Hematopoietic multipotent progenitor cell treated with erythropoietin and hydrocortisone succinate and interleukin-3 and kit ligand, for 8 days (in vitro differentiated cells): ENCODE measurements at places on chromosomes 4 and X.

- DNase-seq, result no peak
Measured at GRCh38 chr4:52957835-52958631, 95.9 kb downstream of the RASL11B start.

DNA sequence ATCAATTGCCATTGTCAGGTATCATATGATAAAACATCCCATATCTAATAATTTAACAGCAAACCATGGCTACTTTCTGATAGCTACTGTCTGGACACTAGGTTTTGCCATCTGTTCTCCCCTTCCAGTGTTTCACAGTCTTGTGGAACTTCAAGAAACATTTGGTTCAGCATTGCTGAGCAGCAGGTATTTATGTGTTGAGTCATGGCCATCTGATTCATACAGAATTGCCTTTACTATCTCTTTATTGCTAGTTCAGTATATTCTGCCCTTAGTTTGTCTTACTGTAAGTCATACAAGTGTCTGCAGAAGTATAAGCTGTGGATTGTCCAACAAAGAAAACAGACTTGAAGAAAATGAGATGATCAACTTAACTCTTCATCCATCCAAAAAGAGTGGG lies 7.0 kb downstream of the NPY5R start:
- DNase-seq, result no peak

GRCh38 chr4:68209003-68209402 lies 36.5 kb downstream of the TMPRSS11B start:
- no peak for DNase-seq

GRCh38 chrX:15167826-15168225 lies 102.1 kb downstream of the ASB9 start:
- no peak for DNase-seq

DNA sequence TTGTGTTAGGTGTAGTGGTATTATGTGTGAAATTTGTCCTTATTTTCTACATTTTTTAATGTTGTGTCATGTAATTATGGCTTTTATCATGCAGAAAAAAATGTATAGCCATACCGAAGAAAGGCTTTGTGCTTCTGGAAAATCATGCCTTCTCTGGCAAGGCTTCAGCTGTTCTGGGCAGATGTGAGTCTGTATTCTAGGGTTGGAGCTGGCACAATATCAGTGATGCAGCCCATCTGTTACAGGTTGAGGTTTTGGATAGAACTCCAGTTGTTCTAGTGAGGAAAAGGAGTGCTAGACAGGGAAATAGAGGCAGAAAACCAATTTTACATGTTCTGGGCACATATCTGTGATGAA lies 44.8 kb upstream of the PRSS12 start:
- no peak for DNase-seq

DNA sequence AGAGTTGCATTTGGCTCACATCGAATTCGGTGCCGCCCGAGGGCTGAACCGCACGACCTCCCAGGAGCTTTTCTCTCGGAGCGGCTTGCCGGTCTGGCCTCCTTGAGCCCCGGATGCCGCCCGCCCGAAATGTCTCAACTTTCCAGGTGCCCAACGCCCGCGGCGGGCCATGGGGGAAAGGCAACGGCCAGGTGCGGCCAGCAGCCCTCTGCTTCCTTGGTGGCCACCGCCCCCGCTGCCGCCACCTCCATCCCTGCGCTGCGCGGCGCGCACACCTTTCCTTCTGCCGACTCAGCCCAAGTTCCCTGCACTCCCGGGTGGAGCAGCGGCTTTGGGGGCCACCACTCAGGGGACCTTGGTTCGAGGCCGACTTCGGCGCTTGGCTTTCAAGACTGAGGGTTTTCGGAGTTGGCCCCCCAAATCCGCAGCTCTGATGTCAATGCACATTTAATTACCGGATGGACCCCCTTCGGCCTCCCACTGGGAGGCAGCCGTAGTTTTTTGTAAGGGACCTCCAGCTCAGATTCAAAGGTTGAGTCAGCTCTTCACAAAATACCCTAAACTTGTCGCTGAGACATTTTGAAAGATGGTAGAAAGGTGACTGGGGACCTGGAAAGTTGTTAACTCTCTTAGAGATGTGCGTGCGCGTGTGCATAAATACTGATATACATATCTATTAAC lies 1.1 kb downstream of the AFF2 start:
- no peak for DNase-seq

GRCh38 chr4:151700566-151701316 lies 60.1 kb downstream of the GATB start:
- no peak for DNase-seq

GRCh38 chr4:1094336-1094690 lies 19.1 kb downstream of the RNF212 start:
- no peak for DNase-seq

DNA sequence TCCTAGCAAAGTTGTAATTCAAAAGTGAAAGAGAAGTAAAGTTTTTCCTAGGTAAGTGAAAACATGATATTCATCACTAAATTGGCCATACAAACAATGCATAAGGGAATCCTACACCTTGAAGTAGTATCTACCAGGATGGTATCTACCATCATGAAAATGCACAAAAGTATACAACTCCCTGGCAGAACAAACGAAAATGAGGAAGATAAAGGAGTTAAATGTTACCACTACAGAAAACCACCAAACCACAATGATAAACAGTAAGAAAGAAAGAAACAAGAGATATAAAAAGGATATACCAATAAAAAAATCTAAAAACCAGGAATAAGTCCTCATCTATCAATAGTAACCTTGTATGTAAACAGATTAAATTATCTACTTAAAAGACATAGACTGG lies 26.9 kb downstream of the GK2 start:
- DNase-seq, result no peak

DNA sequence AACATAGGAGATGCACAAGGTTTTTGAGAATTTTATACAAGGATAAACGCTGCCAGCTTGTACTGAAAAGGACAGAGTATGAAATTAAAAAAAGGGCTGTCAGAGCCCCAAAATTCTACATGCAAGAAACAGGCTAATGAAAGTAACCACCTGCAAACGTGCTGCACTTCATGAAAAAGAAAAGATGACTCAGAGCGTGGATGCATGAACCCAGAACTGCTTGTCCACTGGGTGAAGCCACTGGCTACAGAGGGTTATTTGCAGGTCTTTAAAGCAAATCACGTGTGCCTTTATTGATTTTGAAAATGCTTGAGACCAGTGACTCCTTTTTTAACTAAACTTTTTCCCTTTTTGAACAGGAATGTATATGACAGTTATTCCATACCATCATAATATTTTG lies 25.3 kb upstream of the FRMD7 start:
- no peak for DNase-seq

DNA sequence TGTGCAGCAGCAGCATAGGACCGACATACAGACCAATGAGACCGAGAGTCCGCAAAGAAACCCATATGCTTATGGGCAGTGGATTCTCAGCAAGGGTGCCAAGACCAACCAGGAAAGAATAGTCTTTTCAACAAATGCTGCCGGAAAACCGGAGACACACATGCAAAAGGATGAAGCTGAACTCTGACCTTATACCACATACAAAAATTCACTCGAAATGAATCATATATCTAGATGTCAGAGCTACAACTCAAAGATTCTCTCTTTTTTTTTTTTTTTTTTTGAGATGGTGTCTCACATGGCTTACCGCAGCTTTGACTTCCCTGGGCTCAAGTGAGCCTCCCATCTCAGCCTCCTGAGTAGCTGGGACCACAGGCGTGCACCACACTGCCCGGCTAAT lies 16.0 kb upstream of the MXD4 start:
- DNase-seq, result no peak

DNA sequence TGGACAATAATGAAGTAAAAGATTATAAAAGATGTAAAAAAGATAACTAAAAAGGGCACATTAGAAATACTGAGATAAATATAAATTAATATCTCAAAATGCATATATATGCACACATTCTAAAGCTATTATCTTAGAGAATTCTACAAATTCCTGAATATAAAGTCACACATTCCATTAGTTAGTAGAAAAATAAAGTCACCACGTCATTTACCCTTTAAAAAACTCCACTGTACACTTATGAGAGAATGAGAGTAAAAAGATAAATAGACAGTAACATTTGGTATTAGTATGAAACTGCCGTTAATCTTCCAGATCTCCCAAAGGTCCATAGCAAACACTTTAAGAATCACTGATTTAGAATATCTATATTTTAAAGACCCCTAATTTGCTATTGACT lies 67.2 kb upstream of the IL15 start:
- DNase-seq, result no peak

GRCh38 chrX:101759000-101759399 lies 99.3 kb upstream of the ARMCX2 start:
- peak; percentile 6 for DNase-seq

DNA sequence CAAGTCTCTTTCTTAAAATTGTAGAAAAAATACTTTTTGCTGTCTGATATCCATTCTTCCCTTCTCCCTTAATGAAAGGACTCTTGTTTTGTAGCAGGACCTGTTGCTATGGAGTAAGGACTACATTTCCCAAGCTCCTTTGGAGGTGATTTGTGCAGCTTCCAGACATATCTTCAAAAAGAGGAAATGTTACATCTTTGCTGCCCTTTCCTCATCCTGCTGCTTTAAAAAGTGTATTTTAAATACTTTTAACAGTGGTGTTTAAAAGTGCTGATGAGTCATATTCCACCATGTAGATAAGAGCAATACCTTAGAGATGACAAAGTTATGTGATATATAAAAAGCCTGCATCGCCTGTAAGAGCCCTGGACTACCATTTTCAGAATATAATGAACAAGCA lies 98.7 kb downstream of the CFAP299 start:
- no peak for DNase-seq

- peak; percentile 49 for DNase-seq
Measured at GRCh38 chr4:74624351-74625151, 169.8 kb downstream of the BTC start.

DNA sequence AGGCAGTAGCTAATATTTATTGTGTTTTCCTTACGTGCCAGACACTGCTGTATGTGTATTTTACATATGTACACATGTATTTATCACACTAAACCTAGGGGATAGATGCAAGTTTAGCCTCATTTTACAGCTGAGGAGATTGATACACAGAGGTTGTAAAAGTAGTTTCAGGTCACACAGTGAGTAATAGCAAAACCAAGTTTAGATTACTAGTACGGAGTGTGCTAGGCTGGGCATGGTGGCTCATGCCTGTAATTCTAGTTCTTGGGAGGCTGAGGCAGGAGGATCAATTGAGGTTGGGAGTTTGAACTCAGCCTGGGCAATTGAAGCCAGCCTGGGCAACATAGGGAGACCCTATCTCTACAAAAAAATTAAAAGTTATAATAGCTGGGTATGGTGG lies 701.1 kb upstream of the ATOH1 start:
- DNase-seq, result no peak

- no peak for DNase-seq
Measured at GRCh38 chrX:17629519-17629918, 107.8 kb upstream of the SCML1 start.

DNA sequence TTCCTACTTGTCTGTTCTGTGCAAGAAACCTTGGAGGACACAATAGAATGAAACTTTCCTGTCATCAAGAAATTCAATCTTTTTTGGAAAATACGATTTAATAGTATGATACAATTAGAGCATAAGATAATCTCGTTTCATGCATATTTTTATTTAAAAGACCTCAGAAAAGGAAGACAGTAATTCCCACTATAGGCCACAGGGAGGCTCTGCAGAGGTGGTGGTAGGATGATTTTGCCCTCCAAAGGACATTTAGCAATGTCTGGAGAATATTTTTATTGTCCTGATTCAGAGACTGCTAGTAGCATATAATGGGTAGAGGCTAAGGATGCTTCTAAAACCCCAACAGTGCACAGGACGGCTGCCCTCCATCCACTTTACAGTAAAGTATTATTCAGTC lies 68.7 kb downstream of the PAK3 start:
- no peak for DNase-seq

GRCh38 chrX:119942831-119943184 lies 743 bp downstream of the NKAP start:
- no peak for DNase-seq

GRCh38 chr4:124132161-124132560 lies 580.4 kb downstream of the ANKRD50 start:
- no peak for DNase-seq

DNA sequence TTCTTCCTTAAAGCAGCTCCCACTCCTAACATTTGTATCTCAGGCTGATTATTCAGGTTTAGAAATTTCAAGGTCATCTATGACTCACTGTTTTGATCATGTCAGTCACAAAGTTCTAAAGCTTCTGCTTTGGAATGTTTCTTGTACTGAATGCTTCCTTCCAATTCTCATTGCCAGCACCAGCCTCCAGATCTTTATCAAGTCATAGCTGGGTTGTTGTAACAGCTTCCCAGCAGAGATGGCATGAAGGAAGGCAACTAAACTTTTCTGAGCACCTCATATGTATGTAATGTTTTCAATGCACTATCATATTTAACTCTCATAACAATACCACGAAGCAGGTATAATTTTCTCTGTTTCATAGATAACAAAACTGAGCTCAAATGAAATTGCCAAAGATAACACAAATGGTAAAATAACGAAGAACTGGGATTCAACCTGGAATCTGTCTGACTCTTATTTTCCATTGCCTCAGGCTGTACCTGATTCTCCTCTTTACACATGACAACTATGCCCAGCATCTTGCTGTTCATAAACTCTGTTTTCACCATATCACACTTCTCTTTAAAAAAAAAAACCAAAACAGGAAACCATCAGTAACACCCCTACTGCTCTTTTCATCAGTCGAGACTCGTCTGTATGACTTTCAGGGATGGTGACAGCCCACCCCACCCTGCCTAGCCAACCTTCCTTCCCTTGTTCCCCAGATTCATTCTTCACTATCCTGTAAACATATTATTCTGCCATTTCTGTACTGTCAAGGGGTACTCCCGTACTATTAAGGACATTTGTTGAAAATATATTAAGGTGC lies 13.4 kb downstream of the TRPC3 start:
- DNase-seq, result no peak

DNA sequence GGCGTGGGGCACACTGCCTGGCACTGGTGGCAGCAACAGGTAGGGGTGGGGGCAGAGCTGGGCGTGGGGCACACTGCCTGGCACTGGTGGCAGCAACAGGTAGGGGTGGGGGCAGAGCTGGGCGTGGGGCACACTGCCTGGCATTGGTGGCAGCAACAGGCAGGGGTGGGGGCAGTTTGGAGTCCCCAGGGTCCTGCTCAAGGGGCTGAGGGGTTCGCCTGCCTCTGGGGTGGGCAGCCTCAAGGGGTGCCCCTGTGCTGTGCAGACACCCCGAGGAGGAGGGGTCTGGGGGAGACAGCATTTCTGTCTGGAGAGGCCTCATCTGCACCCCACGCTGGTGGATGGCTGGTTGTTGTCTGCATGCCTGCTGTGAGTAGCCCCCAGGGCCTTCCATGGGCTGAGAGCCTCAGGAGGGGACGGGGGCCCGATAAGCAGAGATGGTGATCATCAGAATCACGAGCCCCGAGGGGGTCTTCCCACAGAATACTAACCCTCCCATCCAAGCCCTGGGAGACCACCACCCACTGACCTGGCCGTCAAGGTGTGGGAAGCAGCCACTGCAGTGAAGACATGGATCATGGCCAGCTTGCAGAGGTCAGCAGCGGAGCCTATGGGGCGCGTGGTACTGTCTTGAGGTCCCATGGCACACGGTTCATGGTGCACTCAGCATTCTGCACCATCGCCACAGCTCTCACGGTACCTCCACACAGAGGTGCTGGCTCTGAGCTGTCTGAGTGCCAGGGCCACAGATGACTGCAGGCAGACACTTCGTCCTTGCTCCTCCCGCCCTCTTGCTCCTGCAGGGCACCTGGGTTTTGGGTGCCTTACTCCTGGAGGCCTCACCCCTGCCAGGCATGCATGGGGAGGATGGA lies 21.5 kb downstream of the NAT8L start:
- DNase-seq, result no peak

- DNase-seq, result no peak
Measured at GRCh38 chrX:38570396-38570795, 9.1 kb downstream of the TSPAN7 start.

- no peak for DNase-seq
Measured at GRCh38 chr4:183178201-183178600, 79.1 kb downstream of the WWC2 start.

- DNase-seq, result peak; percentile 65
Measured at GRCh38 chrX:154714925-154715324, 36.0 kb downstream of the GAB3 start.
